NCI-H774 (cell line): ENCODE measurements at places on chromosomes 7 and 10.

- peak; percentile 0 for DNase-seq
Observed at GRCh38 chr10:97497572-97498075, 598 bp downstream of the MMS19 start.

- DNase-seq: no peak
Observed at GRCh38 chr10:120457431-120458172, 575 bp downstream of the PLPP4 start.

GRCh38 chr7:46034056-46034768, 113.1 kb upstream of the IGFBP3 start:
- no peak for DNase-seq

DNA sequence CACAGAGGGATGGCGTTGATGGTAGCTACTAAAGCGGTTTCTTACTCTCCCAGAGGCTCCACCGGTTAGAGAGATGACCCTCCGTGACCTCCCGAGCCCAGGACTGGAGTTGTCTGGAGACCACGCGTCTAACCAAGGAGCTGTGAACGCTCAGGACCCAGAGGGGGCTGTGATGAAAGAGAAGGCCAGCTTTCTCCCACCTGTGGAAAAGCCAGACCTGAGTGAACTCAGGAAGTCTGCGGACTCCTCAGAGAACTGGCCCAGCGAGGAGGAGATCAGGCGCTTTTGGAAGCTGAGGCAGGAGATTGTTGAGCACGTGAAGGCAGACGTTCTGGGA, 15.9 kb downstream of the LRRC27 start:
- no peak for DNase-seq

GRCh38 chr7:127256041-127256725, 3.4 kb upstream of the GRM8 start:
- DNase-seq: no peak

GRCh38 chr10:70832852-70833528, 17.2 kb downstream of the SGPL1 start:
- no peak for DNase-seq

DNA sequence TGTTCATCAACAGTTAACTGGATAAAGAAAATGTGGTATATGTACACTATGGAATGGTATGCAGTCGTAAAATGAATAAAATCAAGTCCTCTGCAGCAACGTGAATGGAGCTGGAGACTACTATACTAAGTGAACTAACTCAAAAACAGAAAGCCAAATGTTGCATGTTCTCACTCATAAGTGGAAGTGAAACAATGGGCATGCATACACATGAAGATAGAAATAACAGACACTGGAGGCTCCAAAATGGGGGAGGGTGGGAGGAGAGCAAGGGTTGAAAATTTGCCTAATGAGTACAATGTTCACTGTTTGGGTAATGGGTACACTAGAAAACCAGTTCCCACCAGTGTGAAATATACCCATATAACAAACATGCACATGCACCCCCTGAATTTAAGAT, 179.5 kb downstream of the ZWINT start:
- DNase-seq: no peak

DNA sequence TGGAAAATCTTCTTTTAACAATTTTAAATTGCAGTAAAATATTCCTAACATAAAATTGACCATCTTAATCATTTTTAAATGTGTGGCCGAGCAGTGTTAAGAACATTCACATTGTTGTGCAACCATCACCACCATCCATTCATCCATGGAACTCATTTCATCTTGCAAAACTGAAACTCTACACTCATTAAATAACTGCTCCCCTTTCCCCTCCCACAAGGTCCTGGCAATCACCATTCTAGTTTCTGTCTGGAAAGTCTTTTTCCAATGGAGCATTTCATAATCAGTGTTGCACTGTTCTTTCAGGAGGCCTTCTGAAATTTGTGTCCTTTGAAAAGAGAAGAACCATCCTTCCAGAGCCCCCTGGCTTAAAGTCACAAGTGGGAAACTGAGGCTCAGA, 233.1 kb downstream of the PLXNA4 start:
- DNase-seq: no peak

GRCh38 chr7:158828133-158829020, 932 bp downstream of the ESYT2 start:
- DNase-seq: no peak

DNA sequence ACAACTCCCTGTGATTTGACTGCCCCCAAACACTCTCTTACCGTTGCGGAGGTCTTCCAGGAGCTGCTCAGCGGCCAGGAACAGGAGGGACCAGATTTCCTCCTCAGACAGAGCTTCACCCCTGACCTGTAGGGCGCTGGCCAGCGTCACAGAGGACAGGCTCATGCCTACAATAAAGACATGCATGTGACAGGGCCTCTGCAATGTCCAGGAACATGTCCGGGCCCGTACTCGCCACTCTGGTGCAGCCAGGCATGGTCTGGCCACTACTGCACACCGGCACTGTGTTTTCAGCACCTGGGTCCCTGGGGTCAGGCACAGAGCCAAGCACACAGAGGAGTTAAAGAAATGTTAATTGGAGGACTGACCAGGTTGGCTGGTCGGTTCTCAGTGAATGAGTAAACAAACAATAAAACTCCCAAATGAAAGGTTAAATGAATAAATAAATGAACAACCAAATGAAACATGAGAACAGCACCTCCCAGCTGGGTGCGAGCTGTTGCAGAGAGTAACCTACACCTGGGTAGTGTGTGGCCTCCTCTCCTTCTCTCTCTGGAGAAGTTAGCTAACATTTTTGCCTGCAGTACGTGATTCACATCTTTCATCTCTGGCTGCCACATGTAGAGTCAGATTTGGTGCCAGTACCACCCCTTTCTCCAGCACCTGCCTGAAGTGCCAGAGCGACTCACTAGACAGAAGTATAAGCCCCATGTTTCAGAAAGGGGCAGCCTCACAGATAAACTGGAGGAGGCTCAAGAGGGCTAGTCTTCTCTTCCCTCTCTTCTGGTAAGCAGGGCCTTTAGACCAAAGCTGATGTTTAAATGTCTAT, 22.8 kb downstream of the FRMPD2 start:
- peak; percentile 88 for DNase-seq

DNA sequence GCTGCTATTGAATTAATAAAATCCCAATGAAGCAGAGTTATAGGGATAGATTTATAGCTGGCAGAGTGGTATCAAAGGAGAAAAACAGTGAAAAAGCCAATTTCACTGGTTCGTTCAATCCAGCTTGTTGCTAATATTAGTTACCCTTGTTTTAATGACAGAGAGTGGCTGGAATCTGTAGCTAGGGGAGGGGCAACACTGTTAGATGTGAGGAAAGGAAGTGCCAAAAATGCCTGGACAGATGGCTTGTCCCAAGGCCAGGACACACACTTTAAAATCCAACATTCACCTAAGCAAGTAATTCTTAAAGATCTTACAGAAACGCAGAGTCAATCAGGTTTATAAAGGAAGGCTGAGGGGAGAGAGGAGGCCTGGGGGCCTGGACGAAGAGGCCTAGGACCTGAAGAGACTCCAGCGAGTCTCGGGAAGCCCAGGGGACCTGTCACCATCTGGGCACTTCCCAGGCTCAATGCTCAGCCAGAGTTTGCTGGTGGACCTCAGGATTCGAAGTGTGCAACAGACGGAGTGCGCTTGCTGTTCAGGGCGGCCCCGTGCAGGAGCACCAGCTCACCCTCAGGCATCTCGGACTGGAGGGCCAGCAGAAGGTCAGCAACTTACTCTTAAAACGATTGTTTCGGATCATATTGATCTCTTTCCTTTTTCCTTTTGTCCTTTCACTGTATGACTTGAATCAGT, 36.7 kb downstream of the TMEM248 start:
- no peak for DNase-seq

GRCh38 chr10:114822444-114823076, 980 bp downstream of the FHIP2A start:
- DNase-seq: no peak

DNA sequence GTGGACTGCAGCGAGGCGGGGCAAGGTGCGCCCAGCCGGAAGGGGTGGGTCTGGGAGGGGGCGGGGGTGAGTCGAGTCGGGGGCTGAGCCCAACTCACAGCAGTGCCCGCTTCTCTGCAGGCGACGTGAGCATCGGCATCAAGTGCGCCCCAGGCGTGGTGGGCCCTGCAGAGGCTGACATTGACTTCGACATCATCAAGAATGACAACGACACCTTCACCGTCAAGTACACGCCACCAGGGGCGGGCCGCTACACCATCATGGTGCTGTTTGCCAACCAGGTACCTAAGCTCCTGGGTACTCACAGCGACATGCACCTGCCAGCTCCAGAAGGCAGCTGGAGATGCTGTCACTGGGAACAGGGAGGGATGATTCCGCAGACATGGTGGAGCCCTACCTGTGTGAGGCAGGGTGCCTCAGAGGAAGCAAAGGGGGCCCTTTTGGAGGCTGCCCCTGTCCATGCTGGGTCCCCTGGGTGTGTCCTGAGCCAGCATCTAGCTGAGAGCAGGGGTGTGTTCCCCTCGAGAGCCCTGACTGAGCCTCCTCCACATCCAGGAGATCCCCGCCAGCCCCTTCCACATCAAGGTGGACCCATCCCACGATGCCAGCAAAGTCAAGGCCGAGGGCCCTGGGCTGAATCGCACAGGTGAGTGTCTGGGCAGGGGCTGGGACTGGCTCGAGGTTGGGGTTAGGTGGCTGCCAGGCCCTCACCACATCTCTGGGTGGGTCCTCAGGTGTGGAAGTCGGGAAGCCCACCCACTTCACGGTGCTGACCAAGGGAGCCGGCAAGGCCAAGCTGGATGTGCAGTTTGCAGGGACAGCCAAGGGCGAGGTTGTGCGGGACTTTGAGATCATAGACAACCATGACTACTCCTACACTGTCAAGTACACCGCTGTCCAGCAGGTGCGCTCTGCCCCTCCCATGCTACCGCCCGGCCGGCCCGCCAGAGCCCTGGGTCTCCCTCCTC, 12.8 kb downstream of the FLNC start:
- no peak for DNase-seq

DNA sequence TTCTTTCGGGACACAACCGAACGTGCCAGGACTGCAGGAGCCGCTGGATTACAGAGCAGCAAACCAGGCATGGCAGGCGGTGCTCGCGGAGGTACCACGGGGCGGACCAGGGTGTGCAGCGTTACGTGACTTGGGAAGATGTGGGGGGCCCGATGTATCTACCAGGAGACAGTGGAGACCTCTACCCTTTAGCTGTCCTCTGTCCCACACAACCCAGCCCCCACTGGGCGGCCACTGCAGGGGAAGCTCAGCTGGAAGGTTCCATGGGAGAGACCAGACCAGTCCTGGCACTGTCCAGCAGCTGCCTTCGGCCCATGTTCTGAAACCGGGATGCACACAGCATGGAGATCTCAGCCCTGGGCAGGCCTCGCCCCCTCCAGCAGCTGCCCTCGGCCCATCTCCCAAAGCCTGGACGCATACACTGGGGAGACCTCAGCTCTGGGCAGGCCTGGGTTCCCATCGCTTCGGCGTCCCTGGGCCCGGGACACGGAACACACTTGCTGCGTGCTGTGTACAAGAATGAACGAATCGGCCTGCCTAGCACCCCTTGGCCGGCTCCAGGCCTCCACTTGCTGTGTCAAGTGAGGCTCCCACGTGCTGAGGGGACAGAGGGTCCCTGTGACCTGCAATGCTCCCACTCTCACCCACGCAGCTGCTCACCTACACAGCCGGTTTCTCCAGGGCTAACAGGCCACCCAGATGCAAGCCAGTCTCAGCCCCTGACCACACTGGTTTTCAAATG, 177.4 kb downstream of the ELFN1 start:
- no peak for DNase-seq
